ENCODE measurements at places on chromosomes 1 and 21.

GRCh38 chr21:43266534-43266933, 97.7 kb downstream of the CRYAA start:
- DNase-seq = no peak

GRCh38 chr1:237219751-237220642, 178.0 kb downstream of the RYR2 start:
- no peak for DNase-seq

DNA sequence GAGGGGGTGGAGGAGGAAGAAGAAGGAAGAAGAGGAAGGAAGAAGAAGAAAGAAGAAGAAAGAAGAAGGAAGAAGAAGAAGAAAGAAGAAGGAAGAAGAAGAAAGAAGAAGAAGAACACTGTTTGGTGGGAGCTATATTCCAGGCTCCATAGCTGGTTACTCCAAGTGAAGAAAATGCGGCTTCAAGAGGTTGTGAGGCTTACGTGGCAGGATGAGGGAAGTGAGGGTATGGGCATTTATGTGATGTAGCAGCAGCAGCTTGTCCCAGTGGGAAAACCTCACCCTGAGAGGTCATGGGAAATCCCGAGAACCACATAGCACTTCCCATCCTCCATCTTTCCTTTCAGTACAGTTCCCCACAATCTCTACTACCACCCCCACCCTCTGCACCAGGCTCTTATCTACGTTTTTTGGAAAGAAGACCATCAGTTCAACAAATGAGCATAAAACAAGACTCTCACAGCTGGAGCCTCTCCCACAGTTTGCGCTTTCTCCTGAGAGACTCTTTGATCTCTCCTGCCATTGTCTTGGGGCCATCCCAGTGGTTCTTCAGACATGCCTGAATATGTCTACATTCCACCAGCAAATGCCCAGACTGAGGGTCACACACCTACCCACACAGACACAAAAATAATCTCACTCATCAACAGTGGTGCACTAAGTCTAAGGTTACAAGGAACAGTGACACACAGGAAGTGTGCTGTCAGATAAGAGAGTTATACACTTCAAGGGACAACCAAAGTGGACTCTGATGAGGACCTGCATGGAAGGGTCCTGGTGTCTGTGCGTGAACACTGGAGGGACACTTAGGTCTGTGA, 77.9 kb upstream of the KCNJ15 start:
- DNase-seq = no peak

DNA sequence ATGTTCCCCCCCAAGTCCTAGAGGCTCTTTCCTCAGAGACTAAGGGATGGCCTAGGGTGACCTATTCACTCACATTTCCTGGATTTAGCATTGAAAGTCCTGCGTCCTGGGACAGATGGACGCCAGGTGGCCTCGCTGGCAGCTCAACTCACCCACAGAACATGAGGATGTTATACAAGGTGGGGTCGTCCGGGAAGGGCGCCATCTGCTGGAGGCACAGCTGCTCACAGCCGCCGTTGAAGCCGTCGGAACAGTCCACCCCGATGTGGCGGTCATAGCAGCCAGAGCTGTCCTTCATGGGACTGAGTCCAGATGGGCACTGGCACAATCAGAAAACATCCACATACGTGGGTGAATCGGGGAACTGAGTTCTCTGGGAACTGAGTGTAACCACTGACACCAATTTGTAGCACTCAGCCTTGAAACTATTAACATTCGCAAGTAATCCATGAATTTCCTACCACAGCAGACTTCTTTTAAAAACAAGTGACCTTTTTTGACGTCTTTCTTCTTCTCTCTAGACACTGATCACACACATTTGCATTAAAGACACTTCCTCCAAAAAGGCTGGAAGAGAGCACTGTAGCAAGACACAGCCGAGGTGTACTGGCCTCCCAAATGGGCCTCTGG, 215.4 kb downstream of the ASTN1 start:
- no peak for DNase-seq

- no peak for DNase-seq
These were observed 16.5 kb downstream of the LHX9 start for GRCh38 chr1:197933647-197934046.

DNA sequence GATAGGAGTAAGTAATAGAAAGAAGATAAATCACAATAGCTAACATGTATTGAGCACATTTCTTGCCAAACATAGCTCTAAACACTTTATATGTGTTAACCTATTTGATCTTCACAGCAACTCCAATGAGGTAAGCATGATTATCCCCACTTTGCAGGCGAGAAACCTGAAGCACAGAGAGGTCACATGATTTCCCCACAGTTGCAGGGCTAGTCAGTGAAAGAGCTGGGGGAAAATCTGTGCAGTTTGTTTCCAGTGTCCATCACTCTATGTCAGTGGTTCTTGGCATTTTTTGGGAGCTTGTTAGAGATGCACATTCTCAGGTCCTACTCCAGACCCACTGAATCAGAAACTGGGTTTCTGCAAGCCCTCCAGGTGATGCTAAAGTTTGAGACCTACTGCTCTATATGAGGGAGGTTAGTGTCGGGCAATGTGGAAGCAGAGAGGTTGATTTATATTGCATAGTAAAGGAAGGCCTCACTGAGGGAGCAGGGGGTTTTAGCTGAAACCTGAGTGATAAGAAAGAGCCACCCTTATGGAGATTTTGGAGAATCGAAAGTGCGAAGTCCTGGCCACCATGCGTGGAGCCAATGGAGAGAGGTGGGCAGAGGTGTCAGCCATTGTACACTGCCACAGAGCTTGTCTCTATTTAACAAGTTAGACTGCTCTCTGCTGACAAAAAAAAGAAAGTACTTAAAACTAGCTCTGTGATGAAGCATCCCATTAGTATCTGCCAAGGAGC, 20.9 kb downstream of the MCOLN3 start:
- no peak for DNase-seq

DNA sequence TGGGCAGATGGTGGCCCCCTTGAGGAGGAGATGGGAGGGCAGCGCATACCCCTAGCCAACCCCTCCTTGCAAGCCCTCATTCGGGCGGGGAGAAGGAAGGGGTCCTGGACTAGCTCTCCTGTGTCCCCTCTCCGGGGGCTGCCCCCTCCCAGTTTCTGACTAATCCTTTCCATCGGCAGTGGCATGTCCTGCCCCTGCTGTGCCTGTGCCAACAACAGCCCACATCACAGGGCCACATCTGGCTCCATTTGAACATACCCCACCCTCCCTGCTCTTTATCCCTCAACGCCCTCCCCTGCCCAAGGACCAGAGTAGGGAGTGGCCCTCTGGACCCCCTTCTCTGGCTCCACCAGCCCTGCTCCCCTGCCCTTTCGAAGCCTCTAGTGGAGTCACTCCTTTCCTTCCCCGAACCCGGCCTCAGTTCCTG, 11.0 kb upstream of the LMNA start:
- DNase-seq = no peak

DNA sequence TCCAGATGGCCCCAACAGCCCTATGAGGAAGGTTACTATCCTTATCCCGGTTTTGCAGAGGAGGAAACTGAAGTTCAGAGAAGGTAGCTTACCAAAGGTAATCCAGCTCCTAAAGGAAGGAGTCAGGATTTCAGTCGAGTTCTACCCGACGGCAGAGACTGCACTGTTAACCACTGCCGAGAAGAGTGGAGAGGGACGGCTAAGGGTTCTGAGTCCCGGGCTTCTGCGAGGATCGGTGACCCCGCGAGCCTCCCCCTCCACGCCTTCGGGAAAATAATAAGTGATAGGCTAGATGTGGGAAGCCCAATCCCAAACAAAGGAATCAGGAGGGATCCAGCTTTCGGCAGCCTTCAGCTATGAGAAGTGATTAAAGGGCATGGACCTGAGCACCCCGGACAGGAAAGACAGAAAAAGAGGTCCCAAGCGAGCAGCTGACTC, 587 bp downstream of the TMEM53 start:
- no peak for DNase-seq

DNA sequence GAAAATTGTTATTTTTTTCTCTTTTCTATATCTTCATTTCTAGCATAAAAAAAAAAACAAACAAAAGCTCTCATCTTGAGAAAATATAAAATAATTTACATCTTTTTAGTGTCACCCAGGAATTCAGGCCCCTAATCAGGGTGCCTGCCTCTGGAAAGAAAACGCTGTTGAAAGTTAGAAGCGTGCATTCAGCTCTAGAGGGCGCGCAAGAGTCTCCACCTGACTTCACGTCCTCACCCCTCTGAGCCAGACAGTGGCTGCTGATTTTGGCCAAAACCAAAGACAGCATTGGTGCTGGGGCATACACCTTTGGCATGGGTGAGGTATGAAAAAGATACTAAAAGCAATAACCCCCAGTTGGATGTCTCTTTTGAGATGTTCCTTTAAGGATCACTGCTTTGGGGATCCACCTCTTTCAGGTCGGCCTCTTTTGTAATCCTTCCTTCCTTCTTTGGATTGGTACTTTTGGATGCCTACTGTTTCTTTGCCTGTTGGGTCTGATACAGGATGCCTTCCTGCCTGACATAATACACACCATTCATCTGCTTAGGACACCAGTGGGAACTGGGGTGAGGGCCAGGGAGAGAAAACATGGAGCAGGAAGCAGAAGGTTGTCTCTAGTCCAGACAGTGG, 77.6 kb upstream of the CHRM3 start:
- DNase-seq = no peak

DNA sequence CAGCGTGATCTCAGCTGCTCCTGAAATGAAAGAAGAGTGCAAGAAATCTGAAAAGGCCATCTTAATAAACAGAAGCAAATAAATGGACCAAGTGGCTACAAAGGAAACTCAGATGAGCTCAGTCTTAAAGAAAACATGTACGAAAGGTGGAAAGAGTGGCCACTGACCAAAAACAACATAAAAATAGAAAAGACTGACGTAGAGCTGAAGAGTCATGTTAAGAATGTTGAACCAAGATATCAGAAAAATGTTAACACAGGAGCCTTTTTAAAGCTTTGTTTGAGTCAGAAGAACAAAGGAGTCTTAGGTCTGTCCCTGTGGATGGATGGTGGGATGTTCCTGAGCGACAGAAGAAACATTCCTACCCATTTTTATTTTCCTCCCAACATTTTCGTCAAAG, 30.8 kb upstream of the ZNF648 start:
- DNase-seq = no peak

DNA sequence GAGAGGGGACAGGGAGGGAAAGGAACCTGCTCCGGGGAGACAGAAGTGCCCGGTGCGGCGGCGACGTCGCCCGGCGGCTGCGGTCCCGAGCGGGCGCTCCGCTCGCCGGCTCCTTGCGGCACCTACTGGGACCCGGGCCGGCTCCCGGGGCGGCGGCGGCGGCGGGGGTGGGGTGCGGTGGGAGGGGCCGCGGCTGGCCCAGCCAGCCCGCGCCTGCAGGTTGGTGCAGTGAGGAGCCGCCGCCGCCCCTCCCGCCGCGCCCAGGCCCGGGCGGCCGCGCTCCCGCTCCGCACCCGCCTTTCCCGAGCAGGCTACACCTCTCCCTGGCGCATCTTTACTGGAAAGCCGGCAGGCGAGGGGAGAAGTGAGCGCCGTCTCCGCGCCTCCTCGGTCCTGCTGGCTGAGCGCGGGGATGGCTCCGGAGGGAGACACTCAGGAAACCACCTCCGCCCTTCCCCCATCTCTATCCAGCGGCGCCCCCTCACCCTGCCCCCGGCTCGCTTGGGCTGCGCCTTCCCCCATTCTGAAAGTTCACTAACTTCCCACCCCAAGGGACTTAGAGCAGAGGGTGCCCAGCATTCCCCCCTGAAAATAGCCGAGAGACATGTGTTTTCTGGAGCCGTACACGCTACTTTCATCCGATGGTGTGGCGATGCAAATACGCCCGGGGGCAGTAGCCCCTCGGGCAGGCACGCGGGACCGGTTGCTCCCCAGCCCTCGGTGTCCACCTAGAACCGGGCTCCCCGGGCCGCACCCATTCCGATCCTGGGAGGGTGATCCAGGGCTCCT, at the start of gene PLD5:
TSS of gene PLD5 (minus strand) at position 127 of the 789 bp plus-strand sequence.
- peak; percentile 63 for DNase-seq

- no peak for DNase-seq
These were observed 31.6 kb upstream of the RPTN start for GRCh38 chr1:152190589-152190988.

DNA sequence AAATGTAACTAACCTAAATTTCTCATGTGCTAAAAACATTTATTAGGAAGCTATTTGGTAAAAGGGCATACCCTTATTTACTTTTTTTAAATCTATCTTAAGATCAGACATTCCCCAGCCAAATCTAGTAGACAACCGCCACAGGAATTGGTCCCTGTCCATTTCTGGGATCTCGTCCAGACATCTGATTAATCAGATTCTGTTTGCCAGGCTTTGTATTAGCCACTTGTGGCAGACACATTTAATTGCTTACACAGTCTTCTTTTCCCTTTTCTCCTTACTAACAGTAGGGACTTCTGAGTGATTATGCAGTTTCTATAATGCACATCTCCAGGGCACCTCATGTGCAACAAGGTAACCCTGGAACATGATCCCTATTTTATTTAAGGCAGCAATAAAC, 449.0 kb upstream of the RGS18 start:
- DNase-seq = no peak

- DNase-seq = no peak
These were observed 163.3 kb upstream of the FAM78B start for GRCh38 chr1:166330096-166330495.

DNA sequence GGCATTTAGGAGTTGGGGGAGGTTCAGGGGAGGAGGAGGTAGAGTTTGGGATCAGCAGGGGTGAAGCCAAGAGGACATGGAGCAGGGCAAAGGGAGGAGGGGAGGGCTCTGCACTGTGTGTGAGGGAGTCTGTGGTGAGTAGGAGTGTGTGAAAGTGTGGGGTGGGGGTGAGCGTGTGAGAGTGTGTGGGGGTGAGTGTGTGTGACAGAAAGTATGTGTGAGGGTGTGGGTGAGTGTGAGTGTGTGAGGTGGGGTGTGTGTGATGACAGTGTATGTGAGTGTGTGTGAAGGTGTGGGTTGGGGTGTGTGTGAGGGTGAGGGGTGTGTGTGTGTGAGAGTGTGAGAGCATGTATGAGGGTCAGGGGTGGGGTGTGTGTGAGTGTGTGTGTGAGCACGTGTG, 62.6 kb downstream of the GNG4 start:
- DNase-seq = no peak
